ENCODE measurements at places on chromosomes 6 and 20.

- no peaks in the 10 kb centered on the region for H3K27me3 ChIP-seq
- no peaks in the 10 kb centered on the region for H3K4me1 ChIP-seq
- H3K27ac ChIP-seq, result no peak overlapping the region
- H3K36me3 ChIP-seq, result no peaks in the 10 kb centered on the region
These were observed 24.3 kb upstream of the HLA-DRB5 start for GRCh38 chr6:32554116-32554965.

GRCh38 chr6:83958241-83958685 lies 75.3 kb upstream of the MRAP2 start:
- no peaks in the 10 kb centered on the region for H3K36me3 ChIP-seq
- H3K4me3 ChIP-seq, result no peak overlapping the region
- no peak overlapping the region for H3K27ac ChIP-seq
- H3K4me1 ChIP-seq, result no peaks in the 10 kb centered on the region
- DNase-seq, result no peak

- H3K4me3 ChIP-seq, result no peak overlapping the region
- no peaks in the 10 kb centered on the region for H3K27me3 ChIP-seq
- H3K27ac ChIP-seq, result no peak overlapping the region
- DNase-seq, result no peak
These were observed 39.8 kb upstream of the AKAP12 start for GRCh38 chr6:151199991-151200390.

GRCh38 chr6:26304213-26304796 lies 60.7 kb upstream of the BTN3A2 start:
- H3K27ac ChIP-seq, result peak overlapping the region; percentile 79
- H3K4me1 ChIP-seq, result no peaks in the 10 kb centered on the region
- H3K27me3 ChIP-seq, result peaks cover 5% of the 10 kb centered on the region

- peak; percentile 74 for DNase-seq
- H3K27me3 ChIP-seq, result no peaks in the 10 kb centered on the region
- no peaks in the 10 kb centered on the region for H3K36me3 ChIP-seq
- no peak overlapping the region for H3K27ac ChIP-seq
- no peak overlapping the region for H3K4me3 ChIP-seq
These were observed 155.8 kb downstream of the MBOAT1 start for GRCh38 chr6:20056350-20056992.

DNA sequence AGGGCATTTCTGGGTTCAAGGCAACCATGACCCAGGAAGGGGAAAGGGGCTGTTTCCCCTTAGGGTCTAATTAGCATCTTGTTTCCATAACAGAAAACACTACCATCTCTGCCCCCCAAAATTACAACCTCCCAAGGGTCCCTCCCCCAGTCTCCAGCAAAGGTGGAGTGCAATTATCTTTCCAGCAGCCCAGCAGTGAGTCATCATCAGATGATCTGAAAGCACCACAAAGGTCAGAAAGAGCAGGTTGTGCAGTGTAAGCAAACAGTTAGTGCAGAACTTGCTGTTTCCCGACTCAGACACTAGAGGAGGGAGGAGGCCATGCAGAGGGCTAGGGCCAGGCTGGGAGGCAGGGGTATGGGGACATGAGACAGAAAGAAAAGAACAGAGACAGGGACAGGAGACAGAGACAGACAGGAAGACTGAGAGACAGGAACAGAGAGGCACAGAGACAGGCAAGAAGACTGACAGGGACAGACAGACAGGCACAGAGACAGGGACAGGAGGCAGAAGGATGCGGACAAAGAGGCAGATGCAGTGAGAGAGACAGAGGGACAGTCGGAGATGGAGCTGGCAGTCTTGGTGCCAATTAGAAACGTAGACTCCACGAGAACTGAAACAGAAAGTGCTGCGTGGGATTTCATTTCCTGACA lies 62.5 kb downstream of the PYGB start:
- peak overlapping the region; percentile 8 for H3K27ac ChIP-seq
- H3K4me3 ChIP-seq, result no peak overlapping the region
- peaks cover 51% of the 10 kb centered on the region for H3K36me3 ChIP-seq
- no peak for DNase-seq
- peaks cover 17% of the 10 kb centered on the region for H3K4me1 ChIP-seq

- H3K4me1 ChIP-seq, result no peaks in the 10 kb centered on the region
- H3K36me3 ChIP-seq, result no peaks in the 10 kb centered on the region
- H3K27me3 ChIP-seq, result peaks cover 3% of the 10 kb centered on the region
- H3K27ac ChIP-seq, result no peak overlapping the region
- DNase-seq, result no peak
- no peak overlapping the region for H3K4me3 ChIP-seq
These were observed 235.0 kb downstream of the TTLL2 start for GRCh38 chr6:167559675-167560479.

DNA sequence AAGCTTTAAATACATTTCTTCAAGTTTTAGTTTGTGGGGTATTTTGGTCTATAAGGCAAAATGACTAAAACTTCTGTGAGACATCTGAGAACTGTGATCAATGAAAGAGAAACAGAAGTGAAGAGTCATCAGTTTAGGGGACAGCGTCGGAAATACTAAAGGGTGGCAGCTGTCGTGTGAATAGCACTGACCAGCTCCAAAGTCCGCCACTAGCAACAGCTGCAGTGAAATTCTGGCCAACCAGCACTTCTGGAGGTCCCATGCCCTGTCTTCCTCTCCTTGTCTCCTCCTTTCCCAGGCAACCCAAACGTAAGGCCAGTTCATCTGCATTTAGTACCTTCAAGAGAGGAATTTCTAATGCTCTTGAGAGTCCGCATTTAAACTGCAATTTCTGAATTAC lies 87.5 kb downstream of the DACT2 start:
- peaks cover 3% of the 10 kb centered on the region for H3K27me3 ChIP-seq
- no peak overlapping the region for H3K4me3 ChIP-seq
- no peak for DNase-seq
- peaks cover 14% of the 10 kb centered on the region for H3K4me1 ChIP-seq
- H3K36me3 ChIP-seq, result no peaks in the 10 kb centered on the region

DNA sequence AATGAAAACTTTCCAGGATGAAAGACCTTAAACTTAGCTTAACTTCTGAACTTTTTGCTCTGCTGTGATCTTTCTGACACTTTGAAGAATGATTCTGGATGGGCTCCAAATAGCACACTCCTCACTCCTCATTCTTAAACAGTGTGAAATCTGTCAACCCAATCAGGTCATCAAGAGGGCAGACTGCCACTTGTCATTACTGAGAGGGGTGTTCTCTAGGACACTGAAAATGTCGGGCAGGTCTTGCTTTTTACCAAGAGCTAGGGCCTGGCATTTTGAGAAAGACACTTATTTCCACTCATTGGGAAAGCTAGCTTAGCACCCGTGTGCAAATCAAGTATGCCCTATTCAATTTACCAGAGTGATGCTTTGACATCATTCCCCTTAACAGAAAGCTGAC lies 122.2 kb downstream of the MTFR2 start:
- no peak overlapping the region for H3K27ac ChIP-seq
- H3K36me3 ChIP-seq, result no peaks in the 10 kb centered on the region
- H3K27me3 ChIP-seq, result no peaks in the 10 kb centered on the region
- no peak for DNase-seq
- H3K4me3 ChIP-seq, result no peak overlapping the region

- no peak overlapping the region for H3K27ac ChIP-seq
- H3K4me1 ChIP-seq, result no peaks in the 10 kb centered on the region
- no peaks in the 10 kb centered on the region for H3K36me3 ChIP-seq
- no peaks in the 10 kb centered on the region for H3K27me3 ChIP-seq
These were observed 208.3 kb upstream of the RIMS1 start for GRCh38 chr6:71678091-71678490.

DNA sequence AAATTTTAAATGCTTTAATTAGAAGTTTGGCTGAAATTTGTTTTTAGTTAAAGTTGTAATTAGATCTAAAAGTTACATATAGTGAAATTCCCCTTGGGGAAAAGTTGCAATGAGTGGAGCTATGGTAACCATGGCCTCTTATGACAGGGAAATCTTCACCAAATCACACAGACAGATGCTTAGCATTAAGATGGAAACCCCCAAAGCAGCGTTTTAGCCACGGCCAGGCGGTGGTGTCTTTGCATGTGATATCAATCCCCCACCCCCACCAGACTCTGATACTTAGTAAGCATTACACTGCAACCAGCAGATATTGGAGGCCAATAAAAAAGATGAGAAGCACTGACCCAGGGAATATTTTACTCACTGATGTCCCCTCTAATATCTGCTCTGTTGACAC lies 75.7 kb downstream of the REPS1 start:
- no peaks in the 10 kb centered on the region for H3K4me1 ChIP-seq
- no peak overlapping the region for H3K27ac ChIP-seq
- H3K27me3 ChIP-seq, result no peaks in the 10 kb centered on the region

- H3K27me3 ChIP-seq, result no peaks in the 10 kb centered on the region
- no peak overlapping the region for H3K27ac ChIP-seq
- no peaks in the 10 kb centered on the region for H3K4me1 ChIP-seq
- H3K36me3 ChIP-seq, result no peaks in the 10 kb centered on the region
- no peak overlapping the region for H3K4me3 ChIP-seq
These were observed 105.7 kb upstream of the LAMP5 start for GRCh38 chr20:9408422-9409300.

DNA sequence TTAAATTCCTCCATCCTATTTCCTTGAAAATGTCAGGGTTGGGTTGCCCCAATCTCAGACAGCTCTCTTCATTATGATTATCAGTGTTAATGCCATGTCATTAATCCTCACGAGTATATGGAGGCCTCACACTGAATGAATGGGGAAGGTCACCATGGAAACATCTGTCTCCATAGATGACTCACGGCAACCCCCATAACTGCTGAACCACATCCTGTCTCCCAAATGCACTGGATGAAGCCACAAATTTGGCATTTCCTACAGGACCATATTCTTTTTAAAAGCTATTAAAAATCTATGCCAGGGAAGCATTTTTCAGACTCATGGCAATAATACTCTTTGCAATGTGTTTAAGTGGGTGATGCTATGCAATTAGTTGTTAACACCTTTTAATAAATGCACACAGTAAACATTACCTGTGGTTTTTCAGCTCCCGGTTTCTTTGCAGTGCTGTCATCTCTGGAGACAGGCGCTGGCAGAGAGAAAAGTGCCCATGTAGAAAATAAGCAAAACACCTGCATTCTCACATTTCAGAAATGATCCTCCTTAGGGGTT lies 80.1 kb upstream of the PTPRK start:
- no peak for DNase-seq
- H3K36me3 ChIP-seq, result no peaks in the 10 kb centered on the region
- H3K27ac ChIP-seq, result no peak overlapping the region
- H3K4me3 ChIP-seq, result no peak overlapping the region

DNA sequence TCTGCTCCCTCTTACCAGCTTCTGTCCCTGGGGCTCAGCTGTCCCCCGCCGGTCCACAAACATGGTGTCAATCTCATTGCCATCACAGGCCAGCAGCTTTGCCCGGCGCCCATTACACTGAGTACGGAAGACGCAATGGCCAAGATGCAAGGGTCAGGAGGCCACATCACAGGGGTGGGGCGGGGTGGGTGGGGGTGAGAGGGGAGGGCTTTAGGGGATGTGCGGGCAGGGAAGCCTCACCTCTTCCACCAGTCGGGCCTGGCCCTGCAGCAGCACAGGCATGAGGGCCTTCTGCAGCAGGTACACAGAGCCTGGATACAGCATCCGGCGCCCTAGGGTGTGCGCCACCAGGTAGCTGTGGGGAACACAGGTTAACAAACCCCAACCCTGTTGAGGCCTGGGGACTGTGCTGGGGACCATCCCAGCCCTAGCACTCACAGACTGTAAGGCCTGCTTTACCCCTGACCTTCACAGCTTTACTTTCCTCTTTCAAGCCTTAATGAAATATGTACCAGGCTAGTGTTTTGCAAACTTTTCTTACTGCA lies 10.8 kb upstream of the LY6G5C start:
- peaks cover 94% of the 10 kb centered on the region for H3K36me3 ChIP-seq
- no peak overlapping the region for H3K4me3 ChIP-seq
- no peak overlapping the region for H3K27ac ChIP-seq
- H3K4me1 ChIP-seq, result no peaks in the 10 kb centered on the region
- DNase-seq, result no peak
- H3K27me3 ChIP-seq, result no peaks in the 10 kb centered on the region

- H3K36me3 ChIP-seq, result no peaks in the 10 kb centered on the region
- H3K4me1 ChIP-seq, result peaks cover 6% of the 10 kb centered on the region
- no peak overlapping the region for H3K4me3 ChIP-seq
- no peak overlapping the region for H3K27ac ChIP-seq
- DNase-seq, result no peak
- no peaks in the 10 kb centered on the region for H3K27me3 ChIP-seq
These were observed 108.5 kb upstream of the KCNK16 start for GRCh38 chr6:39430871-39431523.

DNA sequence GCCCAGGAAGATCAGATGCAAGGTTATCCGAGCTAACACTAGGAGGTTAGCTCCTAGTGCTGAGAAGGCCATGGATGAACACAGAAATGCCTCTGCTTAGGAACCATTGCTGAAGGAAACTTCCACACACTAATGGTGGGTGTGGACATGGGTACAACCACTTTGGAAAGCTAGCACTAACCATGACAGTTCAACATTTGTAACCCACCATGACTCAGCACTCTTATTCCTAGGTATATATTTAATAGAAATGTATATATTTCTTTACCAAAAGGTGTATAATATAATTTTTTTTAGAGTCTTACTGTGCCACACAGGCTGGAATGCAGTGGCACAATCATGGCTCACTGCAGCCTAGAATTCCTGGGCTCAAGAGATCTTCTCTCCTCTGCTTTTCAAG lies 85.3 kb upstream of the BTBD3 start:
- no peak overlapping the region for H3K27ac ChIP-seq
- DNase-seq, result no peak
- H3K4me3 ChIP-seq, result no peak overlapping the region
- no peaks in the 10 kb centered on the region for H3K4me1 ChIP-seq

GRCh38 chr6:121688974-121689373 lies 253.5 kb downstream of the GJA1 start:
- no peaks in the 10 kb centered on the region for H3K36me3 ChIP-seq
- no peak overlapping the region for H3K27ac ChIP-seq
- no peaks in the 10 kb centered on the region for H3K4me1 ChIP-seq

GRCh38 chr20:52993076-52993475 lies 20.9 kb downstream of the TSHZ2 start:
- no peaks in the 10 kb centered on the region for H3K27me3 ChIP-seq
- no peak overlapping the region for H3K4me3 ChIP-seq
- peaks cover 5% of the 10 kb centered on the region for H3K4me1 ChIP-seq
- DNase-seq, result no peak
- H3K27ac ChIP-seq, result peak overlapping the region; percentile 2
- no peaks in the 10 kb centered on the region for H3K36me3 ChIP-seq

- no peaks in the 10 kb centered on the region for H3K4me1 ChIP-seq
- H3K27ac ChIP-seq, result no peak overlapping the region
- no peak overlapping the region for H3K4me3 ChIP-seq
- H3K36me3 ChIP-seq, result peaks cover 20% of the 10 kb centered on the region
- no peaks in the 10 kb centered on the region for H3K27me3 ChIP-seq
These were observed 188.8 kb downstream of the TMEM242 start for GRCh38 chr6:157134402-157135047.

DNA sequence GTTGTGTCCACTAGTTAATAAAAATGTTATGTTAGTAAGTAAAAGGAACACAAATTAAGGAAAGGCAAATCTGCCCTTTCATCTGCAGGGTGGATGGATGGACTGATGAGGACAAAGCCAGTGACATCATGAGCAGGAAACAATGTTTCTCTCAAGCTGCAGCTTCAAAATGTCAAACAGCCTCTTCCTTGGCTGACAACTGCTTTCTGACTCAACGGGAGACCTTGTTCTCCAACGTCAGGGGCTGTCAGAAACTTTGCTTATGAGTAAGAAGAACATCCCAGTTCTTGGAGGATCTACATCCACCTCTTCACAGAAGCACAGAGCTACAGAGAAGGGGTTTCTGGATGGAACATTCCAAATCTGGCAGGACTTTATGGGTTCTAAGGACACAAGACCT lies 6.0 kb downstream of the CST2 start:
- DNase-seq, result no peak
- H3K36me3 ChIP-seq, result no peaks in the 10 kb centered on the region
- no peaks in the 10 kb centered on the region for H3K27me3 ChIP-seq
- H3K27ac ChIP-seq, result no peak overlapping the region

Measured in spinal cord (tissue), 10 donors.